ENCODE measurements at places on chromosomes 1 and 21.
A peak's percentile ranks its signal among the peaks of the same experiment; 100 is the strongest.

DNA sequence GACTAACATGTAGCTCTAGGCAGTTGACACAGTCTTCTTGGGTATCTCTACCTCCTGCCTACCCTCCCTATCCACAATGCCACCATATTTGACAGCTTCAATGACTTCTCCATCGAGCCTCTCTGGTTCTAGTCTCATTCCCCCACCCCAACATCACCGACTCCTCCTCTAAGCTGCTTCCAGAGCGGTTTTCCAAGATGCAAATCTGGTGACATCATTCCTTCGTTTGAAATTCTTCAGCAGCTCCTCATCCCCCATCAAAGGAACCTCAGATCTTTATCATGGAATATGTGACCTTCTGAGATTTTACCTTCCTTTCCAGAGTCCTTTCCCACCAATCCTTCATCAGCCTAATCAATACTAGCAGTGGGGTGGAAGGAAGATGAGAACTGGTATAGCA lies 352.4 kb upstream of the RUNX1 start:
- DNase-seq, result no peak

- no peak for DNase-seq
Observed at GRCh38 chr21:38272215-38272614, 15.4 kb downstream of the KCNJ15 start.

DNA sequence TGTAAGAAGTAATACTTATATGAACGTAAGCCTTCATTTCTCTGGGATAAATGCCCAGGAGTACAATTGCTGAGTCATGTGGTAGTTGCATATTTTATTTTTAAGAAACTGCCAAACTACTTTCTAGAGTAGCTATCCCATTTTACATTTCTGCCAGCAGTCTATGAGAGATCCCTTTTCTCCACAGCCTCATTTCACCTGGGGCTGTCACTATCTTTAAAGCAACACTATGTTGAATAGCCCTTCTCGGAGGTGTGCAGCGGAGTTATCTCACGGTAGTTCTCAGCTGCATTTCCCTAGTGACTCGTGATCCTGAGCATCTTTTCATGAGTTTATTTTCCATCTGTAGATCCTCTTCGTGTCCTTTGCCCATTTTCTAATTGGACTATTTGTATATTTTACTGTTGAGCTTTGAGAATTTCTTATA lies 93.4 kb downstream of the ADARB1 start:
- DNase-seq, result no peak

DNA sequence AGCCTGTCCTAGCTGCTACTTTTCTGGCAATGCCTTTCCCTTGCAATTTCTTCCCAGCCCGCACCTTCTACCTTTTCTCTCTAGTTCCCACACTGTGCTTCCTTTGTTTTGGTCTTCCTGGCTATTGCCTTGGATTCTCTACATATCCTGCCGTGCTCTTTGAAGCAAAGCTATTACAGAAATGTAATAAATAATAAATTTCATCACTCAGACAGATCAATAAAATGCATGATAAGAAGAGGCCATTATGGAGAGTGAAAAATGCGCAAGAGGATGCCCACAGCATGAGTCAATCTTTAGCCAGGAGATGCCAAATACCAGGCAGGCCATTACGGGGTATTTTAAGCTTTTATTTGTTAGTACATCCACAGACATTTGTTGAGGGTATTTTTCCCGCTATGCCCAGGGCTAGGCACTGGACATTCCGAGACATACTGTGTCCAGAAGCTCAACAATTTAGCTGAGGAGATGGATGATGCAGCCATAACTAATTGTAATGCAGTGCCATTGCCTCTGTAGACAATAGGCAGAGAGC lies 163.6 kb downstream of the ST6GALNAC3 start:
- DNase-seq, result no peak

- no peak for DNase-seq
Observed at GRCh38 chr1:196535727-196536126, 72.5 kb downstream of the KCNT2 start.

GRCh38 chr1:87121711-87122163 lies 206.9 kb upstream of the LMO4 start:
- DNase-seq, result no peak

- DNase-seq, result no peak
Observed at GRCh38 chr21:28871388-28872010, 121.2 kb downstream of the LTN1 start.

DNA sequence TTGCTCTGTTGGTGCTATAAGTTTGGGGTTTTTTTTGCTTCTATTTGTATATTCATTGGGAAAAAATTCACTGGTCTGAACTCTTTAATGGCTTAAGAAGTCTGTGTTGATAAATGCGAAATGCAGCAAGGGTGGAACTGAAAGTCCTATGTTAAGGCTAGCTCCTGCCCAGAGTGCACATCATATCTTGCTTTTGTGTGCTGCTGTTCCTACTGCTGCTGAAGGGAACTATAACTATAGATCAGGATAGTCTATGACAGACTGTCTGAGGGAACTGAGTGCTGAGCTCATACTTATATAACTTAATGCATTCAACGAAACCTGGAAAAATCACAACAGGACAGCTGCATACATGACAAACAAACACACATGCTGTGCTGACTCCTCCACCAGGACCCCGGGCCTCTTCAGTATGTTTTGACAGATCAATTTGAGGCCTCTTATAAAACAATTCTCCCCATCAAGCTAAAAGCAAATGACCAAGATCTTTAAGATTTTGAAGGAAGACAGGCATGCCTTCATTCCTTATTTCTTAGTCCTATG lies 1031.5 kb upstream of the ADGRL2 start:
- DNase-seq, result no peak

DNA sequence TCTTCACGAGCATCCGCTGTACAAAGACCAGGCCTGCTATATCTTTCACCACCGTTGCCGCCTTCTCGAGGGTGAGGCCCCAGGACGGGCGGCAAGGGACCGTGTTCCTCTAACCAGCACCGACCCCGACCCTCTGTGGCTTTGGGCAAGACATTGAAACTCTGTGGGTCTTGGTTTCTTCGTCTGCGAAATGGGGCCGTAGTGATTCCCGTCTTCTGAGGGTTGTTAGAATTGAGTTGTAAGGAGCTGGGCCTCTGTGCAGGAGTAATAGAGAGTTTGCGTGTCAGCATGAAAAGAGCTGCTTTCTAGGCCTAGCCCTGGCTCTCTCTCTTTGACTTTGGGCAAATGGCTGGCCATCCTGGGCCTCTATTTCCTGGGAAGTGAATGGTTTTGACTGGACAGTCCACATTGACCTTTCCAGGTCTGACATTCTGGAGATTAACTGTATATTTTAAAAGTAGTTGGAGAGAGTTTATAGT lies 591 bp downstream of the MRPL37 start:
- DNase-seq, result no peak

DNA sequence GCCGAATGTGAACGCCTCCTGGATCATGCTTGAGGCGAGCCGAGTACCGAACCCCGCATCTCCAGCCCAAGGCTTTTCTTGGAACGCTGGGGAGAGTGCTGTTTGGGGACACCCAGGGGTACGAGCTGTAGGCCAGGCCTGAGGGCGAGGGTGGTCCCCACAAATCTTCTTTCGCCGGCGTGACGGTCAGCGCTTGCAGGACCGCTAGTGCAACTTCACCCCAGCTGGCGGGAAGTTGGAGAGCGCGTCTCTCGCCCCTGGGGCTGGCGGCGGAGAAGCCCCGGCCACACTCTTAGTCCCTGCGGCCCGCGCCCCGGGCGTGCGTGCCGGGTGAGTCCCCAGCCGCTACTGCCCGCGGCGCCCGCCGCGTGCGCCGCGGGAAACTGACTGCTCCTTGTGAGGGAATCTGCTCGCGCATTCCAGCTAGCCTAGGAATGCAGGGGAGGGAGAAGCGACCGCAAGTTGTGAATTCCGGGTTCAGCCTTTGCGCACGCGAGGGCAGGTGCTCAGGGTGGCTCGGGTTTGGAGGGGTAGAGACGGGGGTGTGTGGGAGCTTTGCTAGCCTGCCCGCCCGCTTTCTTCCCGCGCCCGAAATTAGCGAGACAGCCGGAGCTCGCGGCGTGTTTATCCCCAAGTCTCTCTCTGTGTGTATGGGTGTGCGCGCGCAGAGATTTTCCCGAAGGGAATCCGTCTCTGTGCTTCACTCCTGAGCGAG lies 884 bp downstream of the LHX4 start:
- no peak for DNase-seq

DNA sequence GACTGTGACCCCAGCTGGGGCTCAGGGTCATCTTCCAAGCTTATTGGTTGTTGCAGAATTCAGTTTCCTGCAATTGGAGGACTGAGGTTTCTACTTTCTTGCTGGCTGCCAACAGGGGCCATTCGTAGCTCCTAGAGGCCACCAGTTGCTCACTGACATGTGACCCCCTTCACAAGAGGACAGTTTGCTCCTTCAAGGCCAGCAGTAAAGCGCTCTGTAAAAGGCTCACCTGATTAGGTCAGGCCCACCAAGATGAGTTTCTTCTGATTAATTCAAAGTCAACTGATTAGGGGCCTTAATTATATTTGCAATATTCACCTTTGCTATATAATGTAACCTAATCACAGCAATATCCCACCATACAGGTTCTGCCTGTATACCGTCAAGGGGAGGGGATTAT lies 68.9 kb downstream of the SLC9A1 start:
- DNase-seq, result no peak

GRCh38 chr1:37323486-37324377 lies 150.6 kb upstream of the ZC3H12A start:
- no peak for DNase-seq

DNA sequence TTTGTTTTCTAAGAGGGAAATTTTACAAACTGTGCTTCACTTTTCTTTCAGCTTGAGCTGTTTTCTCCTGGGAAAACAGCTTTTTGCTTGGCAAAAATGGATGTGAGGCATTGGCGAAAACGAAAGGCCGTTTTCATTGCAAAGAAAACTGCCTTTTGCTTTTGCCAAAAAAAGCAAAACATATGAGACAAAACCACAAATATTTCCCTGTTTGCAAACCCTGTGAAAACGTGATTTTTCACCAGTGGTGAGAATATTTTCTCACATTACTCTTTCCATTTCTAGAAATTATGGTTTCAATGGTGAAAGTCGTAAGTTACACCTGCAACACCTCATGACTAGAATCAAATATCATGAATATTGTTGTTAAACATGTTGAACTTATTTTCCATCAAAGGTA lies 74.0 kb upstream of the ZBTB18 start:
- no peak for DNase-seq

GRCh38 chr1:62194651-62195544 lies at the start of gene L1TD1:
L1TD1 (plus strand) TSS chr1:62194849; CDS start chr1:62206629, 11,780 bp downstream.
- no peak for DNase-seq

DNA sequence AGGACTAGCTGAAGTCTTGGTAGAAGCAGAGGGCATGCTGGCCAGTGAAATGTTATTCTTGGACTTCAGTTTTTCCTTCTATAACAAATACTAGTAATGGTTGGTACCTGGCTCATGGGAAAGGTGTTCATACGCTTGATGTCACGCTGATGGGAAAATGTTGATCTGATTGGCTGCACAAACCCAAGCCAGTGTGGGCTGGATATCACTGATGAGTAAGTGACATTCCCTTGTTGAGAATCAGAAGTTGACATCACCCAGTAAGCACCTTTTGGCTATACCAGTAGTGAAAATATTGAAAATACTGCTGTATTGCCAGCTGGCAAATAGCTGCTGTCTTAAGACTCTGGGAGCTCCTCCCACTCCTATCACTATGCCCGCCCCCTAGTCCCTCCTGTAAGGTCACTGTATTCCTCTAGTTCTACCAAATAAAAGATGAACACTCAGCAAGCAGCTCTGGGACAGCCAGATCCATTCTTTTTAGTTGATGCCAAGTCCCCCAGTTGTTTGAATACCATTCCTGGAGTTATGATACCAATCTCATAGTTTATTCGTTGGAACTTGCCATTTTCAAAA lies 168.2 kb downstream of the GRIK1 start:
- no peak for DNase-seq

GRCh38 chr1:45687754-45688740 lies at the start of gene TMEM69:
TMEM69 (plus strand) TSS chr1:45688181; CDS start chr1:45691069, 2,888 bp downstream.
- peak; percentile 84 for DNase-seq
